ENCODE measurements at places on chromosomes 13 and 19.

GRCh38 chr19:44661904-44662303 lies 9.4 kb upstream of the CEACAM19 start:
- no peak for DNase-seq

- DNase-seq: no peak
These were observed 14.5 kb upstream of the ISYNA1 start for GRCh38 chr19:18452386-18452785.

GRCh38 chr19:13093407-13094105 lies 9.1 kb downstream of the LYL1 start:
- peak; percentile 81 for DNase-seq

DNA sequence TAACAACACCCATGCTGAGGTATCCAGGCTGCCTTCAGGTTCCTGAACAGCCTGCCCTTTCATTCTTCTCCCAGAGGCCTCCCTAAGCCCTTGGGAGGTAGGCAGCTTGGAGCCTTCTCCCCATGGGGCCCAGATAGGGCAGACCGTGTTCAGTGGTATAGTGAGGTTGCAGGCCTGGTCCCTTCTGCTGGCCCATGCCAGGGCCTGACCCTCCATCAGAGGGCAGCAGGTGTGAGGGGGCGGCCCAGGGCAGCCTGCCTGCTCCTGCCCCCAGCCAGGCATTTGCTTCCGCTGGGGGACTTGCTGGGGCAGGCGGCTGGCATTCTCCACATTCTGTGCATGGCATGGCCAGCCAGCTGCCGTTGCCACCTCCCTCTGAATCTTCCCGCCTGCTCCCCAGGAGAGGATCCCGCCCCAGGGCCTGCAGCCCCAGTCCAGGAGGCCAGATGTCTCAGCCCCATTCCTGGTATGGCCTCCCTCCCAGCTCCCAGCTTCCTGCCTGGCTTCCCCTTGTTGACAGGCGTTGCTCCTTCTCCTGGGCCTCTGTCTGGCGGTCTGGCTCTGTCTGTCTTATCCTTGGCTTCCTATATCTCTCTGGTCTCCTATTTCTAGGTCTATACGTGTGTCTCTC lies 8.9 kb downstream of the CIC start:
- no peak for DNase-seq

GRCh38 chr13:109687559-109688448 lies 98.6 kb downstream of the IRS2 start:
- DNase-seq: no peak

- no peak for DNase-seq
These were observed 154.2 kb upstream of the MAB21L1 start for GRCh38 chr13:35630551-35631275.

DNA sequence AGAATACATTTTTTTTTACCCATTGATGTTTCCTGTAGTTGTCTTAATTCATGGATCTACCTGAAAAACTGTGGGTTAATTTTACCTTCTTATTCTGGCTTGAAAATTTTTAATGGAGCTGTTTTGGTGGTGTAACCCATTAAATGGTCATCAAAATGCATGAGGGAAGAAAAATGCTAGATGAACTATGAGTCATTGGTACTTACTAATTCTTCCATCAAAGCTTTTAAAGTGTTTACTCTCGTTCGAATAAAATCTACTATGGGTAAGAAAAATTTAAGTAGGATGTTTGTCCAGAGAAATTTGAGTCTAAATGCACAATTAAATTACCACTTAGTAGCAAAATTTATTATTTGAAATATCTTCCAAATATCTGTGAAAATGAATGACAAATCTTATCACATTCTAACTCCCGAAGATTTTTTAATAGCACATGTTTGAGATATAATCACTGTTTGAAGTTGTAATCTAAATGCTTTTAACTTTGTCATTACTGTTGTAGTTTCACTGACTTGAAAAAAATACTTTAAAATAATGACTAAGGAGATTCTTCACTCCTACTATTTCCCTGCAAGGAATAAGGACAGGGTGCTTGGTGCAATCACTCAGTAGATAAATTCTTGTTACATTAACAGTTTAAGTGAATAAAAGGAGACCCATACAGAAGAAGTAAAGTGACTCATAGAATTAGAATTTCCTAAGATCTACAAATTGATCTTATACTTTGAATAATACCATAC lies 437.7 kb downstream of the IRS2 start:
- DNase-seq: no peak

DNA sequence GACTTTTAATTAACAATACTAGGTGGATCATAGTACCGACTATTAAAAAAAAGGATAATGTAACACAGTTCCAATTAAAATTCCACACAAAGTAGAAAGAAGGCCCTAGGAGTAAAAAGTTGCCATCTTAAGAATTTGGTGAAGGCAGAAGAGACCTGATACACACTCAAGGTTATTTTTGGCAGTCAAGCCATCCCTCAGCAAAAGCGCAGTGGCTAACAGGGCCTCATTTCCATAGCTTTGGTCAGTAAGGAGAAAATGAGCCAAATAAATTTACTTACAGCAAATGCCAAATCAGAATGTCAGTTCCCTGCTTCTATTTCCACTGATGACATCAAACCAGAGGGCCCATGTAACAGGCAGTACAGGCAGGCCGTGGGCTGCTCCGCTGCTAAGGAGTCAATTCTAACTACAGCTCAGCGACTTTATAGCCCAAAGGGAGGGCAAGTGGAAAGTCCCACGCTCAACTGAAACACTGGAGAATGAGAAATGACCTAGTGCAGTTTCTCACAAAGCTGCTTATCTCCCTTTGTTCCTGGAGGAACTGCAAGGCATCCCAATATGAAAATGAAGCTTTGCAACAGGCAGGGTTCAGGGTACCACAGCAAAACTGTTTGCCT lies 6.3 kb downstream of the ARGLU1 start:
- DNase-seq: no peak

GRCh38 chr13:50915565-50915964 lies 6.0 kb downstream of the RNASEH2B start:
- DNase-seq: no peak

- DNase-seq: peak; percentile 29
These were observed at the start of gene GPI for GRCh38 chr19:34364830-34365462. Gene GPI, plus strand, starts transcription at chr19:34365196. Its CDS starts 71 bp downstream, at chr19:34365267.

DNA sequence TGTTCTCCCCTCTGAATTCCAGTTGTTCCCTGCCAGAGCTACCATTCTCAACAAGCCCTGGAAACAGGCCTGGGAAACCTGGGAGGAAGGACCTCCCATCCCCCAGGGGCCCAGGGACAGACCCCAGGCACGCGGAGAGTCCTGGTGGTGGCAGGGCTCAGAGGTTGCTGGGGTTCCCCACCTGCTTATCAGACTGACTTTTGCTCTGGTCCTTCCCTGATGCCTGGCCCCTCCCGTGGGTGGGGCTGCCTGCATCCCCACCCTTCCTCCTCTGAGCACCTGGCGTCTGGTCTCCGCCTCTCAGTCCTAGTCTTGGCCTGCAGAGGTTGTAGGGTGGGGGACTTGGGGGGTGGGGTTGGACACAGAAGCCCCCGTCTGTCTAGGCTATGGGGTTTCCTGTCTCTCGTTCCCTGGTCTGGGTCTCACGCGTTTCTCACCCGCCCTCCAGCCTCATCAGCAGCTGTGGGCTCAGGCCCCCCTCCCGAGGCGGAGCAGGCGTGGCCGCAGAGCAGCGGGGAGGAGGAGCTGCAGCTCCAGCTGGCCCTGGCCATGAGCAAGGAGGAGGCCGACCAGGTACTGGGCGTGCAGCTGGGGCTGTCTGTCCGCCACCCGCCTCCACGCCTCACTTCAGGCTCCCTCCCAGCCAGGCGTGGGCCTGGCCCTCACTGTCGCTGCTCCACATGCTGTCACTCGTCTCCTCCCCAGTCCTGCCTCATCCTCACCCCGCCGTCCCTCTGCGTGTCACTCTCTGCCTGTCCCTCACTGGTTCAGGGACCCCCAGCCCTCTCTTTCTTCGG lies 13.6 kb downstream of the EPN1 start:
- no peak for DNase-seq

GRCh38 chr13:43564952-43565351 lies 221.8 kb downstream of the ENOX1 start:
- no peak for DNase-seq

DNA sequence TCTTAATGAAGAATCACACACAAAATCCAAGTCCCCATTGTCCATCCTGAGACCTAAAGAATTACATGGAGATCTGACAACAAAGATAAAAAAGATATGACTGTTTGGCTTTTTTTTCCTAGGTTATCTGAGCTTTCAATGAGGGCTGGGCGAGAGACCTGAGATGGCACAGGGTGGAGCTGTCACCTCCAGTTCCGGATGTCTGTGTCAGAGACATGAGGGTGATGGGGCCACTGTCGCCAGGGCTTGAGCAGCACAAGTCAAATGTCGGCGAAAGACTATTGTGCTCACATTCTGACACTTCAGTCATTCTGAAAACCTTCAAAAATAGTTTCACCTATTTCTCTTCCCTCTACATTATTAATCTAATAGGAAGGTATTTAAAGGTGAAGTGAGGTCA lies 65.7 kb downstream of the SLC7A1 start:
- no peak for DNase-seq

- no peak for DNase-seq
These were observed 9.5 kb upstream of the LILRB4 start for GRCh38 chr19:54653181-54653809.

DNA sequence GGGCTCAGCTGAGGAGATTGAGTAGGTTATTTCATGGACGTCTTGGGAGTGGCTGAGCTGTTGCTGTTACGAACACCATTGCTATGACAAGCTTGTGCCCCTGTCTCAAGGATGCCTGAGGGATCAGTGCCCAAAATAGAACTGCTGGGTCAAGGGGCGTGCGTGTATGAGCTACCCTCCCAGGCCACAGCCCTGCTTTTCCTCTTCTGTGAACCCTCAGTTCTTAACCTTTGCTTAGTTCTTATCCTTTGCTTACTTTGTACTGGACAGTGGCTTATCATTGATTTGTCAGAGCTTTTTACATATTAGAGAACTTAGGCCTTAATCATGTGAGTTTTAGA lies 9.0 kb downstream of the ARHGAP45 start:
- no peak for DNase-seq

- no peak for DNase-seq
These were observed 56.4 kb upstream of the GJB6 start for GRCh38 chr13:20288561-20288960.

- no peak for DNase-seq
These were observed 161.4 kb downstream of the PTPRS start for GRCh38 chr19:5179256-5179655.

- no peak for DNase-seq
These were observed 54.3 kb downstream of the GATAD2A start for GRCh38 chr19:19459707-19460251.

Data from neural crest cell (in vitro differentiated cells).